Activated CD4-positive, alpha-beta T cell treated with anti-CD3 and anti-CD28 coated beads, Interleukin-2, amount 50 U/mL, for 4 hours (primary cell): ENCODE measurements at places on chromosomes 5 and 9.

- no peak for DNase-seq
Observed at GRCh38 chr9:85740787-85741094, 1.0 kb downstream of the AGTPBP1 start.

GRCh38 chr5:138635265-138635664, 60.1 kb upstream of the HSPA9 start:
- no peak for DNase-seq

GRCh38 chr9:86695910-86696424, 251.3 kb downstream of the GAS1 start:
- DNase-seq, result no peak

DNA sequence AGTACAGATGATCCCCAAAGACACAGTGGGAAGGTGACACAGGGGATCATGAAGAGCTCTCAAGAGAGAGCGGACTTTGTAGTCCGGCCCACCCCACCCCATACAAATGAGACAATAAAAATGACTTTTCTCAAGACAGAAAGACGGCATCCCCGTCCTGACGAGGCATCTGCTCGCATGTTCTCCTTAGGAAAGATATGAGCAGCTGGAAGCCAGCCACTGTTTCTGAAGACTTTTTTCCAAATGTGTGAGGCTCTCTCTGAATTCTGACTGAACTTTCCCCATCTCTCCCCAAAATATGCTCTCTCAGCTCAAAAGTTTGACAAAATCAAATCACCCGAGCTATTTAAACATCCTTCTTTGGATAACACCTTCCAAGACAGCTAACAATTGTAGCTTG, 105.2 kb downstream of the RFK start:
- no peak for DNase-seq

DNA sequence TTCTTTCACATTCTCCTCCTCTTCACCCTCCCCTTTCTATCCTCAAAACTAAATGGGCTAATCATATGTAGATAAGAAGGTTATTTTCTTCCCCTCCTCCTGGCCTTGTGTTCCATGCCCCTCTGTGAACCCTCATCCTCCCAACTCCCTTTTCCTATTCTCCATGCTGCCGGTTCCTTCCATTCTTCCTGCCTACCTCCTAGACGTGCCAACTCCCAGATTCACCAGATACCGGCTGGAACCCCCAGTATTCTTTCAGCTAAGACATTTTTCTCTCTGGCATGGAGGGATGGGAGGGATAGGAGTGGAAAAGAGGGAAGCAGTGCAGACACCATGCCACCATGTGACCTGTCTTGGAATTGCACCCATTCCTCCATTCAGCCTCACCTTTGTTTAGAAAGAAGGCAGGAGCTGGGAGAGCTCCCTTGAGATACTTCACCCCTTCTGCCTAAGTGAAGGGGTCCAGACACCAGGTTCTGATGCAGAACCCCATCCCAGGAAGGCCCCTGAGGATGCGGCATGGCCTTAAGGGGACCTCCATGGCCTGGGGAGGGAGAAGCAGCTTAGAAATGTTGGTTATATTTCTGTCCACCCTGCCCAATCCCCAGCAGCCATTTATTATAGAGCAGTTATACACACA, 4.8 kb downstream of the DNAJB5 start:
- DNase-seq, result no peak

GRCh38 chr5:168073991-168074800, 217.2 kb upstream of the WWC1 start:
- DNase-seq, result no peak

- peak; percentile 1 for DNase-seq
Observed at GRCh38 chr5:73625944-73626811, at the start of gene ARHGEF28. ARHGEF28 (plus strand) TSS chr5:73626196; CDS start chr5:73684852, 58,656 bp downstream.

- no peak for DNase-seq
Observed at GRCh38 chr5:83256091-83256780, 178.9 kb downstream of the XRCC4 start.

- no peak for DNase-seq
Observed at GRCh38 chr9:124886866-124887492, 25.0 kb downstream of the ARPC5L start.

DNA sequence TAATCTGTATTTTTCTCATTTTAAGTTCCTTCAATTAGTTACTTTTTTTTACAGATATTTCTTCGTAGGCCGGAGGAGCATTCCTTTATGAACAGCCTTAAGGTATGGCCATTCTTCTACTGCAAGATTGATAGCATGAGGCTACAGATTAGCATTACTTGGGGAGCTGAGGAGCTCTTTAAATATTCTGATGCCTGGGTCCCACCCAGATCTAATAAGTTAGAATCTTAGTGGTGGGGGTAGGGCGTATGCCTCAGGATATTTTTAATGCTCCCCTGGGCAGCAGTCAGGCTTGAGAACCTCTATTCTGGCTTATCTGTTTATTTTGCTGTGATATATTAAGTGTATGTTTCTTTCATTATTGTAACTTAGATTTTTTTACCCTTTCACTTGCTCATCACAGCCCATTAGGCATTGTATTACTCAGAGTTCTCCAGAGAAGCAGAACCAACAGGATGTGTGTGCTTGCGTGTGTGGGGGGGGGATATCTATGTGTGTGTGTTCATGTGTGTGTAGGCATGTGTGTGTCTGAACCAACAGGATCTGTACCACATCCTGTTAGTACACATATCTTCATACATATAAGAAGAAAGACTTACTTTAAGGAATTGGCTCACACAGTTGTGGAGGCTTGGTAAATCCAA, 91.8 kb upstream of the MTAP start:
- no peak for DNase-seq

- DNase-seq, result no peak
Observed at GRCh38 chr9:77793849-77794248, 145.7 kb upstream of the GNA14 start.

- DNase-seq, result no peak
Observed at GRCh38 chr9:88084357-88085183, 53.7 kb downstream of the SPATA31C2 start.

- DNase-seq, result no peak
Observed at GRCh38 chr5:73286896-73287295, 113.9 kb downstream of the TMEM174 start.

DNA sequence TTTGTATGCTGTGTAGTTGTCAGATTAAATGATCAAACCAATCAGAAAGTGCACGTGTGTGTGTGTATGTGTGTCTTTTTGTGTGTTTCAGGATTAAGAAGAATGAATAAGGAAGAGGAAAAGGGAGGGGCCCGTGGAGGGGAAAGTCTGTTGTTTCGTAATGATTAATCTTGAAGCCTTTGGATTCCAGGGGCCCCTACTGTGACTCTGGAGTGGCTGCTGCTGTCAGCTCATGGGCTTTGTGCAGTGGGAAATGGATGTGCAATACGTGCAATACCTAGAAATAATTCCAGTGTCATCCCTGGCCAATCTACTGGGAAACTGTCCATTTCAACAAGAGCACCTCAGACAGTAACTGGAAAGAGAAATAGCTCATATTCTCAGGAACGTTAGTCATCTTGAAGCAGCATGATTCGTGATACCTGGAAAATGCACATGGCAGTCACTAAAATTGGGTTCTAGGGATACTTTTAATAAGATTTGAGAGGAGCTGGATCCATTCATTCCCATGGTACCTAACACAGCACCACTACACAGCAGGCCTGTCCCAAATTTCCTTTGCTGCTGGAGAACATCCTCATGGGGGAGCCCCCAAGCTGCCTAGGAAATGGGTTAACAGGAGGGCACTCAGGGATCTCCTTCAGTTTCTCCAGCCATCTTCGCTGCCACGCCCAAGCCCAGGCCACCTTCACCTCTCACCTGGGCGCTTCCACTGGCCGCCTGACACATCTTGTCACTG, 186.3 kb downstream of the NR3C1 start:
- DNase-seq, result no peak

GRCh38 chr5:89723907-89724306, 685.6 kb downstream of the CETN3 start:
- DNase-seq, result no peak
